ENCODE measurements at places on chromosomes 7 and 10.

- peak; percentile 81 for DNase-seq
Observed at GRCh38 chr7:79425665-79426064, 27.8 kb downstream of the MAGI2 start.

DNA sequence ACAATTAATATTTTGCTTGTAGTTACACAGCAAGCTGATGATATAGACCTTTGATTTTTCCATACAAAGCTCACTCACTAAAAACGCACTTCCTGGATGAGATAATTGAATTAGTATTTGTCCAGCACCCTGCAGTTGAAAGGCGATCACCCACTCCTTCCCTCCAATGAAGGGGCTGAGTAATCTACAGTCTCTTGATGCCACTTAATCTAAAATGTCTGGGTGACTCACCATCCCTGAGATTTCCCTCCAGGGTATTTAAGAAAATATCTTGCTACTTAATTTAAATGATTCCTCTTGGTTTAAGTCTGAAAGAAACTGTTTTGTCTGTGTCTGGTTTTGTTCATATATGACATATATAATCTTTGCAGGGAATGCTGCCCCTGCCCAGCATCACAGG lies 515.3 kb downstream of the GRID1 start:
- no peak for DNase-seq

DNA sequence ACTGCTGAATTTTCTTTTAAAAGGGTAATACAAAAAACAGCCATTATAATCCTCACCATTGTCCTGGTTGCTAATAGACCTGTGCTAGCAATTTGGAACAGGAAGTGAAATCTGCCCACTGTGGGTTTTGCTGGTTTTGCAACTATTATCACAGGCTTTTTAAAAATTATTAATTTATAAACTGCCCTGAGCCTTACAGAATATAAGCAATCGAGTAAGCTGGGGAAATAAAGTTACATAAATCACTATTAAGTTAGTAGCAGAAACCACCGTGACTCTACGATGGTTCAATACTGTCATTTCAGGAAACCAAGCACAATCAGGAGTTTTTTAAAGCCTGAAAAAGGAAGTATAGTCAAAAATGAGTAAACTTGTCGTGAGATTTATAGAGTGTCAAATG lies 62.3 kb downstream of the TMEM26 start:
- DNase-seq, result no peak

DNA sequence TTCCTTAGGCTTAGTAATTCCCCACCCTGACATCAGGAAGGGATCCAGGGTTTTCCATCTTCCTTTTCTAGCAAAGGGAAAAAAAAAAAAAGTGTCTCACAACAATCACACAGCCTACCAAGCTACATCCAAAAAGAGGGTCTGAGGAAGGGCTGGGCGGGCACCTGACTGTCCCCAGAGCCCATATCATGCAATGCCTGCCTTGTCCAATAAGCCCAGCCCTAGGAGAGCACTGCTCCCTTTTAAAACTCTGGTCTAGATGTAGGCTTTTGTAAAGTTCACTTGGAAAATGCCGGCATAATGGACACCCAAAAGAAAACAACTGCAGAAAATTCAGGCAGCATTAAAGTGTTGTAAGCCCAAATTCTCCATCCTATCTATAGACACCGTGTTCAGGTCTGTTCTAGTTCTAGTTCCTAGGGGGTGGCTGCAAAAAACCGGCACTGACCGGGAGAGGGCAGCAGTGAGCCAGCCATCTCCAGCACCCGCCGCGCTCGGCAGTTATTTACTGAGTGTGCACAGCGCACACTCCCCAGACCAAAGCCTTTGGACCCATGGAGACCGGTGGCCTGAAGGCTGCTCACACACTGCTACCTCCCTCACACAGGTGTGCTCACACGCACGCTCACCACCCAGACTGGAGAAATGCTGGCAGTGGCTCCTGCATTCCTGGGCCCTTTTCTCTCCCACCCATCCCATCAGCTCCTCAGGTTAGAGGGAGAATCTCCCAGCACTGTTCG lies 48.7 kb downstream of the PODXL start:
- DNase-seq, result peak; percentile 63

DNA sequence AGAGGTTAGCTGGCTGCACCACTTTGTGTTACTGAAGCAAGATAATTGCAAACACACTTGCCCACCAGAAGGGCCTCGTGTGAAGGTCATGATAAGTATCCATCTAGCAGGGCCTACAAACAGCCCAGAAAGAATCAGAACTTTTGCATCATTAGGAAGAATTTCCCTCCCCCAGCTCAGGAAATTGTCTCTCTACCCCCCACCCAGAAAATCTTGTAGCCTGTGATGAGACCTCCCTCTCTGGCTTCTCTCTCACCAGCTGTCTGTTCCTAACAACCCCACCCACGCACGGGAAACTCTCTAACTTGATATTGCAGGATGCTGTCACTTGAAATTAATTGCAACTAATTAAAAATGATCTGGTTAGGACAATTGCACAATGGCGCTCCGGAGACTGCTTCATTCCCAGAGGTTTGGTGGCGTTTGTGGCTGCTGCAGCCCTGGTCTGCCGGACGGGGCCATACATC lies 34.5 kb downstream of the ZNF503 start:
- DNase-seq, result no peak

Measured in putamen (tissue), 1 donor.